ENCODE measurements at places on chromosomes 1 and 21.

- DNase-seq, result no peak
Observed at GRCh38 chr1:201422436-201423030, 1.0 kb upstream of the TNNI1 start.

- no peak for DNase-seq
Observed at GRCh38 chr21:36723371-36723881, 24.5 kb downstream of the SIM2 start.

DNA sequence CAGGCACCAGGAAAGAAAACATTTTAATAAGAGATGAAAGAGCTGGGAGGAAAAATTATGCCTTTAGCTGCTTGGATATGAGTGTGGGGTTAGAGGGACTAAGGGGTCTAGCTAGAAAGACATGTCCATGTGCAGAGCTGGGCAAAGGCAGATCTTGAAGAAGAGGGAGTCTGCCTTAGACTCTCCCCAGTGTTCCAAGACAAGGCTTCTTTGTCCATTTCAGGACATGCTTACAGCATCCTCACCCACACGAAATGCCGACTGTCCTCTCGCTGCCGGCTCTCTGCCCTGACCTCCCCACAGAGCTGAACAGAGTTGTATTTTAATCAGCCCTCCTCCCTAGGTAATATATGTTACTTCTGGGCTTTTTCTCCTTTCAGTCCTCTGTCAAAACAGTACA, 100.7 kb upstream of the ATP1B1 start:
- peak; percentile 11 for DNase-seq

- peak; percentile 45 for DNase-seq
Observed at GRCh38 chr21:17387030-17387617, 125.7 kb upstream of the CXADR start.

DNA sequence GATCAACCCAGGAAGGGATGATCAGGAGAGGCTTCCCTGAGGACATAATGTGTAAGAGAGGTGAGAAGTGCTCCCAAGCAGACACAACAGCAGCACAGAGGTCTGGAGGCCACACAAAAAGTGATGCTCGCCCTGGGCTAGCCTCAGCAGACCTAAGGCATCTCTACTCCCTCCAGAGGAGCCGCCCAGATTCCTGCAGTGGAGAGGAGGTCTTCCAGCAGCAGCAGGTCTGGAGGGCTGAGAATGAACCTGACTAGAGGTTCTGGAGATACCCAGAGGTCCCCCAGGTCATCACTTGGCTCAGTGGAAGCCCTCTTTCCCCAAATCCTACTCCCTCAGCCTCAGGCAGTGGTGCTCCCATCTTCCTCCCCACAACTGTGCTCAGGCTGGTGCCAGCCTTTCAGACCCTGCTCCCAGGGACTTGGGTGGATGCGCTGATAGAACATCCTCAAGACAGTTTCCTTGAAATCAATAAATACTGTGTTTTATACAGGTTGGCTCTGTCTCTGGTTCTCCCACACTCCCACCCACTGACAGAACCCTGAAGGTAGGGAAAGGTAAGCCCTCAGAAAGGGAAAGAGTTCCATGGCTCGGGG, 5.0 kb downstream of the GJB3 start:
- DNase-seq, result no peak

GRCh38 chr1:90721210-90722194, 4.4 kb upstream of the BARHL2 start:
- peak; percentile 59 for DNase-seq

GRCh38 chr1:37189111-37189510, 154.8 kb upstream of the GRIK3 start:
- DNase-seq, result no peak

- DNase-seq, result no peak
Observed at GRCh38 chr1:1246577-1247340, at the start of gene C1QTNF12. Gene C1QTNF12, minus strand, starts transcription at chr1:1246722. Its CDS starts 32 bp downstream, at chr1:1246690.

GRCh38 chr1:84737590-84737989, 47.3 kb upstream of the SSX2IP start:
- no peak for DNase-seq

GRCh38 chr1:17061892-17062291, 8.1 kb upstream of the SDHB start:
- DNase-seq, result no peak

GRCh38 chr1:47590523-47591225, 152.8 kb downstream of the FOXD2 start:
- DNase-seq, result no peak

- DNase-seq, result no peak
Observed at GRCh38 chr21:31733551-31734149, 1.7 kb upstream of the SCAF4 start.

DNA sequence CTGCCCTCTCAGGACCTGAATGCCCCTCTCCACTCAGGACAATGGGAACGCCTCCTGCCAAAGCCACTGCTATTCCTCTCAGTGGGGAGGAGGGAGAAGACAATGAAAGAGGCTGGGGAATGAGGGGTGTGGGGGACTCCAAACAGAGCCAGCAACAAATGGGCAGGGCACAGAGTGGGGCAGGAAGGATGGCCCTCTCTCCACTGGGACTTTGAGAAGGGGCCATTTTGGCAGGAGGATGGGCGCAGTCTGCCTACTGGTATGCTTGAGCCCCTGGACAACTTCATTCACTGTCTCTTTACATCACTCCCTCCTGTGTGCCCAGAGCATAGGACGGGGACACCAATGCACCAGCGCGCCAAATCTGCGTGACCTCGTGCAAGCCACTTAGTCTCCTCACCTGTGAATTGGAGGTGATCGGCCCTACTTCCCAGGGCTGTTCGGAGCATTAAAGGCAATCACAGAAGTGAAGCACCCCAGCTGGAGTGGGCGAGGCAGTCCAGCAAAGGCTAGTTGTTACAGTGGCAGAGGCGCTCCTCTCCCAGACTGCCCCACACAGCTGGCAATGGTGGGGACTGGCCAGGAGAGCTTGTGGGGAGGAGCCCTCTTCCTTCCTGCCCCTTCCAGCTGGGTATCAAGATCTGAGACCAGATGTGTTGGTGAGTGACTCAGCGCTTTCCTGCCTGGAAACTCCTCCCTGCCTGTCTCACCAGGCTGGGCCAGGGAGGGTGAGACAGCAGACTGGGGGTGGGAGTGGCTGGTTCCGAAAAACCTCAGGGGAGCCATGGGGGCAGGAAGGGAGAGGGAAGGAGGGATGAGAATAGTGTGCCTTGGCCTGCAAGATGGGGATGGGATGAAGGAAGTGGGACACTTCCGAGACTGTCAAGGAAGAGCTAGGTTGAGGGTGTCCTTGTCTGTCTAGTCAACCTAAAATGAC, 22.4 kb upstream of the SYNC start:
- DNase-seq, result no peak

GRCh38 chr1:46043458-46044017, 88.9 kb downstream of the PIK3R3 start:
- no peak for DNase-seq

- DNase-seq, result no peak
Observed at GRCh38 chr1:2179283-2180013, 15.1 kb downstream of the FAAP20 start.

GRCh38 chr1:21659924-21660326, 9.2 kb downstream of the RAP1GAP start:
- DNase-seq, result no peak

DNA sequence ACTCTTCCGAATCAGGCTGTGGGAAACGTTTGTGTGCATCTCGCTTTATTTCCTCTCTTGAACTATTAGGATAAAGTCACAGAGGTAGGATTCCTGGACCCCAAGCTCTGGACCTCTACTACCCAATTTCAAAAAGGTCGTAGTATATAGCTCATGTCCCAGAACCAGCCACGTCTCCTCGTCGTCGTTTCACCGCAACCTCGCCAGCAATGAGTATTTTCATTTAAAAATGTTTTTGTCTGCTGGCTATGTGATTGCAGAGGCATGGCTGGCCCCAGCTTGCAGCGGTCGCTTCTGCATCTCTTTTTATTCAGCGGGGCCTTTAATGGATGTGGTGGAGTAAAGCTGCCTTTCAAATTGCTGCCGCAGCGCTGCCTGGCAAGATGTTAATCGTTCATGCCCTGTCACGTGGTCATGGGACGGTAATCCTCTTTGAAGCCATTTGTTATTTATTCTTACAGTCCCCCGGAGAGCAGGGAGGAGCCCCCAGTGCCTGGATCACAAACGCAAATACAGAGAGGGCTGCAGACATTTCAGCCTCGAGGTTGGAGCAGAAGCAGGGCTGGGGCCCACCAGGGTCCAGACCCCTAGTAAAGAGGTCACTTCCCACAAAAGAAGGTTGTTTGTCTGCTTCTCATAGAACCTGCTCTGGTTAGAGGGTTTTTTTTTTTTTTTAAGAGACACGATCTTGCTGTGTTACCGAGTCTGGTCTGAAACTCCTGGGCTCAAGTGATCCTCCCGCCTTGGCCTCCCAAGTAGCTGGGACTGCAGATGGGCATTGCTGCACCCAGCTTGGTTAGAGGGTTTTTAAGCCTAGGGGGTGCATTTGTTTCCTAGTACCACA, 11.6 kb upstream of the NPHP4 start:
- DNase-seq, result no peak

DNA sequence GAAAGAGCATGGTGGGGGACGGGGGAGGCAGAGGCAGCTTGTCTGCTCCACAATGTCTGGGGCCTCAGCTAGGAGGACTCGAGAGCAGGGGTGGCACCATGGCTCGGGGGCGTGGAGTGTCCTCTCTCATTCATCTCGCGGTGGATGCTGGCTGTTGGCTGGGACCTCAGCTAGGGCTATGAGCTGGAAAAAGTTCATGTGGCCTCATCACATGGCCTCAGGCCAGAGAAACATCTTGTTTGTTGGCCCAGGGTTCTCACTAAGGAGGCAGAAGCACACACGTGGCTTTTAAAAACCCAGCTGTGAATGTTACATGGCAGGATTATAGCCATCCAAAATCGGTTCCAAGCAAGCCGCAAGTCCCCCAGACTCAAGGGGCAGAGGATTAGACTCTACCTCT, 6.2 kb upstream of the CENPS start:
- no peak for DNase-seq

DNA sequence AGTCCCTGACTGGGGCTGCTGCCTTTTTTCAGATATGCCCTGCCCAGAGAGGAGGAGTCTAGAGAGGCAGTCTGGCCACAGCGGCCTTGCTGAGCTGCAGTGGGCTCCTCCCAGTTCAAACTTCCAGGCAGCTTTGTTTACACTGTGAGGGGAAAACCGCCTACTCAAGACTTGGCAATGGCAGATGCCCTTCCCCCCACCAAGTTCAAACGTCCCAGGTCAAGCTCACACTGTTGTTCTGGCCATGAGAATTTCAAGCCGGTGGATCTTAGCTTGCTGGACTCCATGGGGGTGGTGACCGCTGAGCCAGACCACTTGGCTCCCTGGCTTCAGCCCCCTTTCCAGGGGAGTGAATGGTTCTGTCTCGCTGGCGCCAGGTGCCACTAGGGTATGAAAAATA, 18.3 kb upstream of the C1orf53 start:
- no peak for DNase-seq

- DNase-seq, result no peak
Observed at GRCh38 chr21:39969691-39970364, 102.6 kb downstream of the PCP4 start.

GRCh38 chr1:21804536-21804935, 7.5 kb upstream of the LDLRAD2 start:
- DNase-seq, result no peak

- no peak for DNase-seq
Observed at GRCh38 chr1:6957341-6957740, 172.1 kb downstream of the CAMTA1 start.

GRCh38 chr1:110916669-110917306, 43.8 kb downstream of the CD53 start:
- DNase-seq, result no peak

DNA sequence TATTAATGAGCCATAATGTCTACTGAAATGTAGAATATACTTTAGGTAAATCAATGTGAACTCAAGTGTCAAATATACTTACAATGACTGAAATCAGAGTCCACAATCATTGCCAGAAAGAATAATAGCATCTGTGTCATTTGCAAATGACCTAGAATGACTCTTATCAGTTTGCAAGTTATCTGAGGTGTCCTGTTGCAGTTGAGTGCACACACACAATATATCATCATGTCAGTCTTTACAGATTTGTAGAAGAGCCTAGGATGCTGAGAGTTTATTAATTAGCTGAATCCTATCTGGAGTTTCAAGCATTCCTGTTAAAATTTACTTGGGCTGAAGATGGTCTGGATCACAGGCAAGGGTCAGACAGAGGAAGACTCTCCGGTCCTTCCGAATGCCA, 324.0 kb upstream of the GREM2 start:
- DNase-seq, result no peak

GRCh38 chr1:6898974-6899539, 113.8 kb downstream of the CAMTA1 start:
- no peak for DNase-seq

- DNase-seq, result no peak
Observed at GRCh38 chr1:91015794-91016550, 5.9 kb downstream of the ZNF644 start.

GRCh38 chr1:46672696-46673095, 1.0 kb downstream of the TEX38 start:
- DNase-seq, result no peak

GRCh38 chr1:219317762-219318353, 144.2 kb downstream of the LYPLAL1 start:
- DNase-seq, result no peak

- DNase-seq, result peak; percentile 61
Observed at GRCh38 chr1:93448292-93448982, 519 bp downstream of the FNBP1L start.

DNA sequence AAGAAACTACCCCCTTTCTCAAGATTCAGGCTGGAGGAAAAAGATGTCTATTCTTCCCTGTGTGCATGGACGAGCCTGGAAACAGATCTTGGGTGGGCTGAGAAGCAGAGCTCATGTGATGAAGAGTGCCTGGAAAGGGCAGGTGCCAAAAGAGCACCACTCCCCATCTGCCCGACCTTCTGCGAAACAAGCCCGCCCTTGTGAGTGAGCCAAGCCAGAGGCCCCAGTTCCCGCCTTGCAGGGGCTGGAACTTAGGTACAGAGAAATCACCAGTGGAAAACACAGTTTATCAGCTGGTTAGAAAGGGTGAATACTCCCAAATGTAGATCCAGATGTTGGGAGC, 26.7 kb upstream of the A3GALT2 start:
- DNase-seq, result no peak

DNA sequence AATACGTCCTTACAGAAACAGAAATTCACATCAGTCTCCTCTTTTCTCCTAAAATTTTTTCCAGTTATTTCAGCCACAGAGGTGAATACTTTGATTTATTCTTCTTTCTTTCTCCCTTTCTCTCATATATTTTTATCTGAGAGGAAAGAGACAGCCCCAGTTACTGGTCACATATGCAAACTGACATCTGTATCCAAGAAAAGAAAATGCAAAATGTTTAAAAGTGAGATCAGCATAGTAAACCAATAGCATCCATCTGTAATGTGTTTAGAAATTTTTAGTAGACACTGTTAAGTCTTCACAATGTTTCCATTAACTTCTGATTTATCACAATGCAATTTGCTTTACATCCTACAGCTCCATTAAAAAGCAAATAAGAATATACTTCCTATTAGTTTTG, 53.5 kb downstream of the NTNG1 start:
- no peak for DNase-seq

GRCh38 chr1:208714323-208714722, 470.1 kb upstream of the PLXNA2 start:
- DNase-seq, result no peak

DNA sequence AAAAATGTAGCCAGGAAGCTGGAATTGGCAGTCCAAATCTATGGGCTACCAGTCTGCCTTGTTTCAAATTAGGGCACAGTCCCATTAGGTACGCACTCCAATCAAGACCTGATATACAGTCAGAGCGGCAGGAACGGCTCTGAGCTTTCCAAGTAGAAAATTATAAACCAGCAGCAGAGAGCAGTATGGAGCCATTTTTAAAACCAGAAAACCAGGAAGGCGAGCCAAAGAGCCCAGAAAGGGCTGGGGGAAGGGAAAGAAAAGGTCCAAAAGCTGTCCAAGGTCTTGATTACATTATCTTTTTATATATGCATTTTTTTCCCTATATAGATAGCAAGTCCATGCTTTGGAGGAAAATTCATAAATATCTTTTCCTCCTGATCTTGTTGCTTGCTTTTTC, 719.0 kb downstream of the RWDD3 start:
- peak; percentile 8 for DNase-seq
